ENCODE measurements at places on chromosomes 11 and 22.
A peak's percentile ranks its signal among the peaks of the same experiment; 100 is the strongest.

DNA sequence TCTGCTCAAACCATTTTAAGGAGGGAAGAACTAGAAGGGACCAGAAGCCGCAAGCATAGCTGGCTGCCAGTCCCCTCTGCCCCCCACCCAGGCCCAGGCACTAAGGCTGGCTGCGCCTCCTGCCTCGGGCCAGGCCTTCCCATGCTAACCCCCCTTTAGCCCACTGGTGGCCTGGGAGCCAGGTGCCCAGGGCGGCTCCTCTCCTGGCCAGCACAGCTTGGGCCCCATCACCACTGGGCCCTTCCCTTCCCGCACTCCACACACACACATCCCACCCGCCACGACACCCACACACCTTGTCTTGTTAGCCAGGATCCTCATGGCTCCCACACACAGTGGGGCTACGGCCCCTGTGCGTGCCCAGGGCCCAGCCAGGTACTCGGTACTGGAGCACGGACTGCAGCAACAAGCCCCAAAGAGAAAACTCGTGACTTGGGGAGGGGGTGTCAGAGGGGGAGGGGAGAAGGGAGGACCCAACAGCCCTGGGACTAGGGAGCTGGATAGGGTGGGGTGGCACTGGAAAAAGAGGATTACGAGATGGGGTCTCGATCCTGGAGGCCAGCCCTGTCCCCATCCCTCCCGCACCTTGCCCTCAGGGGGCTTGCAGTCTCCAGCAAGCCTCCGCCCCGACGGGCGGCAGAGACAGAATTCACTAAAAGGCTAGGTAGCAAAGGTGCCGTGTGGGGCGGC, 16.0 kb downstream of the BCL9L start:
- DNase-seq = no peak

DNA sequence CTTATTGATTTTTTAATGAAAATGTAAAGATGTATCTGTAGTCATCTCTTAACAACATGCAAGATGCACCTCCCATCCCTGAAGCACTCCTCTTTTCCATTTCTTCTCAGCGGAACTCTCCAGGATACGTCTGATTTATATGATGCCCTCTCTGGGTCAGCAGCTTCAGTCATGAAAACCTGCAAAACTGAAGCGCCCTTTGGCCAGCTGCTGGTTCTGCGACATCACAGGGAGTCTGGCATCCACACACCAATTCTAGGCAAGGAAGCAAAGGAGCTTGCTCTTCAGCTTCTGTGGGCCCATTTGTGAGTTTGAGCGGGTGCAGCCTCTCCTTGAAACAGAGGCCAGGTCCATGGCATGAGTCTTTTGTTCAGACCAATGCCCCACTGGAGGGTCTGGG, 1253.3 kb downstream of the TBC1D22A start:
- no peak for DNase-seq

GRCh38 chr11:5234381-5234834, at the start of gene HBD:
Gene HBD, minus strand, starts transcription at chr11:5234483. Its CDS starts 50 bp downstream, at chr11:5234433.
- peak; percentile 18 for DNase-seq

DNA sequence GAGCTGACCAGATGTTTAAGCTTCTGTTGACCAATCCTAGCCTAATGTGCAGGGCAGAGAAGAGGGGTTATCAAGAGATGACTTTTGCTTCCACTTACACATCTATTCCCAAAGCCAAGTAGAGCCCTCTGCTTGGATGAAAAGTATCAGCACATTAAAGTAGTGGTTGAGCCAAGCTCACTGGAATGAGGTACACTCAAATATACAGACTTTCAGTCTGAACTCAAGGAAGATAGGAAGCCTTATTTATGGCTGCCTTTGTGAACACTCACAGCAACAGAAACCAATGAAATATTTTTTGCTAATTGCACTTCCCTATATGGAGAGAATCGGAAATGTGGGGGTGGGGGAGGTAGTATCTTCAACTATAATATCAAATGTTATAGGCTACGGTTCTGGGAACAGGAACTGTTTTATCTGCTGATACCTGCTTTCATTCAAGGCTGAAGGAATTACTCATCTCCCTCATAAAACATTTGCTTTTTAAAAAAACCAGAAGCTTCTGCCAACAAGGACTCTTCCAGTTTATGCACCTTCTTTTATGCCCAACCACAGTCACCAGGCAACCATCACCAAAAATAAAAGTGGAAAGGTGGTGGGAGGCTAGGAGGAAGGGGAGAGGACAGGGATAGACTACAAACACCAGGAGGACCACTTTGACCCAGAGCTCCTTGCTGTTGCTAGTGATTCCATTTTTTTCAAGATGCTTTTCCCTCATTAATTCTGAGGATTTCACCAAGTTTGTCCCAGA, 91.2 kb downstream of the CLPB start:
- no peak for DNase-seq

- DNase-seq = no peak
Observed at GRCh38 chr11:76605338-76606074, 65.0 kb downstream of the LRRC32 start.

GRCh38 chr11:24896118-24896835, 399.4 kb downstream of the LUZP2 start:
- DNase-seq = no peak

- DNase-seq = peak; percentile 83
Observed at GRCh38 chr11:35780951-35781860, 118.6 kb downstream of the TRIM44 start.

DNA sequence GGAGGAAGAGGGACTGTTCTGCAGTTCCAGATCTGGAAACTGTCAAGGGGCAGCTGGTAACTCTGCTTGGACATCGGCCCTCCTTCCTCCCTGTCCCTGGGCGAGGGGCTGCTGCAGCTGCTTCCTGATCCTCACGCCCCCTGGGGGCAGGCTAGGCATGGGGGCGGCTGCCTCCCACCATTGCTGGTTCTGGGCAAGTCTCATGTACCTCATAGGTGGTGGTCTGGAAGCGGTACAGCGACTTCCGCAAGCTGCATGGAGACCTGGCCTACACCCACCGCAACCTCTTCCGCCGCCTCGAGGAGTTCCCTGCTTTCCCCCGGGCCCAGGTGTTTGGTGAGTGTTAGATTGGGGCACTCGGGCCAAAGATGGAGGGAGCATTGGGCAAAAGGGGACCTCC, 5.0 kb downstream of the SNX15 start:
- DNase-seq = no peak

DNA sequence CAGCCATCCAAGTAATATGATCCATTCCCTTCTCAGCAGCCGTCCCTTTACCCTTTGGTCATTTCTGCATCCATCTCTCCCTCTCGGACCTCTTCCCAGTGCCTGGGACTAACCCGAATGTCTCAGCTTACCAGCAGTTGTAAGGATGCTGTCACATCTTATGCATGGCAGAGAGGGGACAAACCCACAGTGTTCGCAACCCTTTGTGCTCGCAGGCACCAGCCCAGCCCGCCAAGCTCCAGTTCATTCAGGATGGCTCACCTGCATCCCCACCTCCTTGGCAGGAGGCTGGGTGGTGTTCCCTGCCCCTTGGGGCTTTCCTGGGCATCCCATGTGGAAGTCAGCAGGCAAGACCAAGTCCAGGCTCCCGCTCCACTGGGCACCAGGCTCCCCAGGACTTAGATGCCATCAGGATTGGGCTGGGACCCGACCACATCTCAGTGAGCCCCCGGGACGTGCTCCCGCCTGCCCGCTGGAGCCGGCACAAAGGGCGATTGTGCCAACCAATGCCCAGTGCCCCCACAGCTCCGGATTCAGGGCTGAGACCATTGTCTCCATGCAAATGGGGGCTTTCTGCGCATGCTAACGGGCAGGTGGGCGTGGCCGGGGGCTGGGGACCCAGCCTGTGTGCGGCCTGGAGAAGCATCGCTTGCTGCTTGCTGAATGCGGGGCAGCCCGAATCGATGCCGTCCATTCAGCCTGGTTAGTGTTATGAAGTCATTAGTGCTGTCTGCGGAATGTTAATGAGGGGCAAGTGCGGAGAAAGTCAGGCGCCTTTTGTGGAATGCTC, 108.6 kb downstream of the KCNQ1OT1 start:
- DNase-seq = no peak

DNA sequence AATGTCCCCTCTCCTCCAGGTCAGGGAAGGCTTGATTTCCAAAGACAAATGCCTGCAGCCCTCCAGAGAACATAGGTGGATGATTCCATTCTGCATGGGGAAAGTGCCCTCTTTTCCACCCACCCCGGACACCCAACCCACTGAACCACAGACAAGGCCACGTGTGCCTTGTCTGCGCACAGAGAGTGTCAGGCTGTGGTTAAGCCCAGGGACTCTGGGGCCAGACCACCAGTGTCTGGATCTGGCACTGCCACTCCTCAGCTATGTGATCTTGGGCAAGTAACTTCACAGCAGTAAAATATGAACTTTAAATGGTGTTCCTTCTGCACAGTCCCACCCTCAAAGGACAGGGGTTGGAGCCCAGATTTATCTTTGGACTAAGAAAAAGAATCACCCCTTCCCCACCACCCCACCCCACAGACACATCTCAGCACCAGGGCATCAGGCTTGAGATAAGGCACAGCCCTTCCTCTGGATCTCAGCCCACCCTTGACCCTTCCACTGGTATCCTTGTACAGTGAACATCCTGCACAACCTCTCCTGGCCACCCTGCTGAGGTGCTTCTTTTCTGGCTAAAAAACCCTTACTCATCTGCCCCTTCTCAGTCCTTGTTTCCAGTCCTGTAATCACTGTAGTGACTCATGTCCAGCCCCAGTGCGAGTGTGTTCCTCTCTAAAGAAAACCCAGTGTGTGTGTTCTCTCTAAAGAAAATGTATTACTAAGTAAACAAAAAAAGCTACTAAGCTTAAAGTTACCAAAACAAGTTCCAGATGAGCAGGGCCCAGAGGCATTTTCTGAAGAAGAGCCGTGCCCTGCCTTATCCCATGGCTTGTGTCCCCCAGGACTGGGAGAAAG, 1.9 kb upstream of the PTGDR2 start:
- peak; percentile 39 for DNase-seq

DNA sequence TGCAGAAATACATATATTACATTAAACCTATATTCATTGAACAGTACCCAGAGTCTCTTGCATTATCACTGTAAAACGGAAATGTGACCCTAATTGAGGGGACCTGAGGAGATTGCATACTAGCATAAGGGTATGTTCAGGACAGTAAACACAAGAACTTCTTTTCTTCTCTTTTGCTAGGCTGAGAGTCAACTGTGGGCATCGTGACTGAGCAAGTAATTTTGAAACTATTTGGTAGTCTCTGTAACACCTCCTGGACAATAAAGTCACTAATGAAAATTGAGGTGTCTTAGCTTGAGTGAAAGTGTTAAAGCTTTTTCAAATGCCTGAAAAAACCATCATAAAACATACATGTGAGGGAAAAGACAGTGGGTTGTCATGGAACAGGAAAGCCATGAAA, 90.9 kb downstream of the PDHX start:
- DNase-seq = no peak

GRCh38 chr11:108871867-108872266, 207.0 kb downstream of the DDX10 start:
- no peak for DNase-seq

GRCh38 chr11:110200836-110201235, 95.6 kb downstream of the RDX start:
- no peak for DNase-seq

DNA sequence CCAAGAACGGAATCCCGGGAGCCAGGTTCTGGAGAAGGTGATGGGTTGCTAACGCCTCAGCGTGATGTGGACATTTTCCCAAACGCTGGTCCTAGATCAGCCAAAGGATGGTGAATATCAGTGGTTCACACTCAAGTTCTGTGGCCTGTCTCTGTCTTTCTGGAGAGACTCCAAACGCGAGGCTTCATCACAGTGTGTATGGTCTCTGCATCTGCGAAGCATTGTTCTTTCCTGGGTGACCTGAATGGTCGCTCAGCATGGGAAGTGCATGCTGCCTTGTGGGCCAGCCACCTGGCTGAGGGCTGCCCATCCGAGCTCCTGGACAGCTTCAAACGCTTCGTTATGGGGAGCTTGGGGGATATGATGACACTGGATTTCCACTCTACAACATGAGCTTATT, 810.0 kb downstream of the TBC1D22A start:
- DNase-seq = no peak

DNA sequence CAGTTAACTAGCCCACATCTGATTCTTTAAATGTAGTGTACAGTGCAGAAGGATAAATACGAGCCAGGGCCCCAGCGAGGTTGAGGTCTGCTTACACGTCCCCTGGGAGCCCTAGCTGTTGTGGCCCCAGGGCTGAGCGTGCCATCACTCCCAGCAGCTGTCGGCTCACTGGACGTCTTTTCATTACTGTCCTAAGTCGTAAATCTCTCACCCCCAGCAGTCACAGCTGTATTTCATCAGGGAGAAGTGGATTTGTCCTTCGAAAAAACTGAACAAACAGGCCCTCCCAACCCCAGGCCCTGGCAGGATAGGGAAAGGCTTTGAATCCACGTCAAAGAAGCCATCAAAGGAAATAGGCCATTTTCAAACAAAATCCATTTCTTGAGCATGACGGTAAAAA, 110.4 kb upstream of the CSNK2A3 start:
- DNase-seq = no peak

DNA sequence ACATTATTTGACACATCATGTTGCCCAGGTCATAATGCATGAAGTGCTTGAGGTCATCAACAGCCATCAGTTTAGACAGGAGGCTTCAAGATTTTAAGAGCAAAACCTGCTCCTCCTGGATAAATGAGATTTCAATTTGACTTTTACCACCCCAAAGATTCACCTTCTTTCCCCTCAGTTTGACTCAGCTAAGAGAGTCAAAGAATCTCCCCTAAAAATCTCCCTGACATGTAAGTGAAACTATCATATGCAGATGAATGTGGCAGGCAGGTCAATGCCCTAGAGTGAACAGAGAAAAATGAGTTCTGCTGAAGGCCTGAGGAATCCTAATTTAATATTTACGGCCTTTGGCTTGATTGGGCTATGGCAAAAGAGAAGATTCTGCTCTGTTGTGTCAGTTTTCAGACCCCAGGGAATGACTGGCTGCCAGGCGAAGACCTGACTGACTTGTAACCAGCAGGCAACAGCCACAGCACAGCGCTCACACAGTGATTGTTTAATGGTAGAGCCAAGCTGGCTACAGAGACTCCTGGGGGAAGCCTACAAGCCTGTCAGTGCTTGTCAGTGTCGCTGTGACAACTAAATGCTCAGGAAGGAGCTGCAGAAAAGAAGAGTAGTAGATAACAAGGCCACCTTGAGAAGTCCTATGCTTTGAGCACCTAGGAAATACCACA, 491.2 kb upstream of the LRRC4C start:
- no peak for DNase-seq

- no peak for DNase-seq
Observed at GRCh38 chr11:8060146-8060719, 20.8 kb upstream of the TUB start.

DNA sequence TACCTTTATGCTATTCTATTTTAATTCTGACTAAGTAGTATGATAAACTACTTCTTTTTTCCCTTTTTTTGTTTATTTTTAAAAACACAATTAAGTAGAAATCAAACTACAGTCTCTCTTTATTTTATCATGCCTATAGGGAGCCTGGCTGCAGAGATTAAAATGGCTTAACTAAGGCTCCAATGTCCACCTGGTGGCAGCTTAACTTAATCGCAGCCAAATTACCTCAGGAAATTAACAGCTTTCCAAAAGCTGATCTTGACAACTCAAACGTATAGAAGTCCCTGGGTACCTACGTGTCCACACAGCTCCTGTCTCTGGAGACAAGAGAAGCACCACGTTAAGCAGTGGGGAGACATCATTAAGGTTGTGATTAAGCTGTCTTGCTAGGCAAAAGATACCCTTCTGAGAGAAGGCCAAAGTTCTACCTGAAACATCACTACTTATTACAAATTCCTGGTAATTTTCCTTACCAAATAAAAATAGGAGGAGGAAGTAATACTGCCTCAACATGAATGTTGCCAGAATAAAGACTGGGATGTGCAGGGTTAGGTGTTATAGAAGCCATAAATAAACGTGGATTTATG, 63.2 kb upstream of the SNX19 start:
- DNase-seq = peak; percentile 8

GRCh38 chr11:118003456-118003855, 17.3 kb downstream of the IL10RA start:
- no peak for DNase-seq

GRCh38 chr11:113531575-113532451, 56.6 kb upstream of the DRD2 start:
- peak; percentile 13 for DNase-seq
